ENCODE measurements at places on chromosomes 4 and X. TPM values are rescaled to one million over a fixed set of nuclear protein-coding genes. Genes with fewer than 3 reads are reported as not detected.

GRCh38 chr4:140718241-140718952 is 37.8 kb downstream of the TBC1D9 start:
- no peak for DNase-seq

GRCh38 chrX:154019061-154019621 is 561 bp downstream of the IRAK1 start:
- no peak for DNase-seq

The SUV39H1 gene
- 7.3 TPM for polyA plus RNA-seq

DNA sequence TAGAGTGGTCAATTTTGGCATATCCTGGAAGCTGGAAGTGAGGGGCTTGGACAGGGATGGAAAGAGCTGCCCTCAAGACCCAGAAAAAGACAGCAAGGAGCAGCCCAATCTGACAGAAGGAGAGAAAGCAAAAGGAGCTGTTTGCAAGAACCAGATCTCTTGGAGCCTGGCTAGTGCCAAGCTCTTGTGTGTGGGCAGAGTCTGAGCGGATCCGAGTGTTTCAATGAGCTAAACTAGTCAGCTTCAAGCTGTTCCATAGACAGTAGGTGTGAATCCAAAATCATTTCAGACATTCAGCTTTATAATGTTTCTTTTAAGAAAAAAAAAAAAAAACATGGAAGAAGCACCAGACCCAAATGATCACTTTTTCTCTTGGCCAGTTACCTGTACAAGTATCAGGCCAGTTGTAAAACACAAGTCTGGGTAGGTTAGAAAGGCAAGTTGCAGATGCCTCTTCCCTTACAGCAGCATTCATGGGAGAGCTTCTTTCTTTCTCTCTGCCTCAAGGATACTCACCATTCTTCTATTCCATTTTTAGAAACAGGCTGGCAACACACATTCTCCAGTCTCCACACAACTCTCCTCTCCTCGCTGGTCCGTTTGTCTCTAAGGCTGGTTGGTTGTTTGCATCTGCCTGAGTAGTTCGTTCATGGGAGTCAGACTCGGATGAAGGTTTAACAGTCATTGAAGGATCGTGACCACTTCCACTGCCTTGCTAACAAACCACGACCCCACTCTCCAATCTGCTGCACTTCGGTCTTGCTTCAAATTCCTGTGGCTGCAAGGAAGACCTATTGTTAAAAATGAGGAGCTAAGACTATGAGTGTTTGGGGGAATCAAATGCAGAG is 105.2 kb upstream of the GATB start:
- DNase-seq, result no peak

The CCNB3 gene
- 1.6 TPM for polyA plus RNA-seq

DNA sequence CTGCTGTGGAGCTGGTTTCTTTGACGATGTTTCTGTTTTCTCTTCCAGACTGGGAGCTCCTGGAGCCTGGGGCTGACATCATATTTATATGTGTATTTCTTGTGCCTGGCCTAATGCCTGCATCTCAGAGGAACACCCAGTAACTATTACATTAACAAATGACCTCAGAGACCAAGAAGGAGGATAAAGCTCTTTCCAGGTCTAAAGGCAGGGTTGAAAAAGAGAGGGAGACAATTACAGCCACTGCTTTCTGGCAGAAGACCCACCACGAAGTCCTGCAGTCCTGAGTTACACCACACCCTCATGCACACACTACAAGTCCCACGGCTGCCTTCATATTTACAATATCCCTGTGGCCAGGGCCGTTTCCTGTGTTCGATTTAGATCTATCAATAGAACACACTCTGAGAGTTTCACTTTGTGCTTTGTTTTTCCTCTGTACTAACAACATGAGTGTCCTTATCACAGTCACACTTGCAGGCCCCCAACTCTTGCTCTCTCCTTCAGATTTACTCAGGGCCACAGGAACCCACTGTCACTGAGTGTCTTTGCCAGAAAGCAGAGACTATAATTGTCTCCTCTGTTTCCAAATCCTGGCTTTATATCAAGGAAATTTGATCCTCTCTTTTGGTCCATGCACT is 535.5 kb downstream of the MID1IP1 start:
- DNase-seq, result peak; percentile 71

GRCh38 chr4:16838226-16838875 is 60.1 kb downstream of the LDB2 start:
- no peak for DNase-seq

Measured in muscle of arm (tissue), 14 donors.